ENCODE measurements at places on chromosomes 3 and 15.
A peak's percentile ranks its signal among the peaks of the same experiment; 100 is the strongest.

DNA sequence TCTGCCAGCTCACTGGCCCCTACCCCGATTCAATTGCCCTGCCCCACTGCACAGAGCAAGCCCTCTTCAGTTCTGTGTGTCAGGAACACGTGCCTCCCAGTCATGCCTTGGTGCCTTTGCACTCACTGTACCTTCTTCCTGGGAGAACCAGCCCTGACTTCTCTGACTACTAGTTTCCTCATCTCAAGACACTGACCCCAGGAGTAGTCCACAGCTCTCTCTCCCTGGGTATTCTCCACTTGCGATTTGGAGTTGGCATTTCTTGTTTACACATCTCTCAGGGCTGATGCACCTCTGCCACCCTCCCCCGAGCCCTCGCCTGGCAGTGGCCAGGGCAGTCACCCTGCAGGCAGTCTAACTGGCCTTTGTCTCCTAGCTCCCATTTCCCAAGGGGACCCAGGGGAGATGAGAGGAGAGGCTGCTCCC is 5.7 kb downstream of the CISH start:
- no peak for DNase-seq

DNA sequence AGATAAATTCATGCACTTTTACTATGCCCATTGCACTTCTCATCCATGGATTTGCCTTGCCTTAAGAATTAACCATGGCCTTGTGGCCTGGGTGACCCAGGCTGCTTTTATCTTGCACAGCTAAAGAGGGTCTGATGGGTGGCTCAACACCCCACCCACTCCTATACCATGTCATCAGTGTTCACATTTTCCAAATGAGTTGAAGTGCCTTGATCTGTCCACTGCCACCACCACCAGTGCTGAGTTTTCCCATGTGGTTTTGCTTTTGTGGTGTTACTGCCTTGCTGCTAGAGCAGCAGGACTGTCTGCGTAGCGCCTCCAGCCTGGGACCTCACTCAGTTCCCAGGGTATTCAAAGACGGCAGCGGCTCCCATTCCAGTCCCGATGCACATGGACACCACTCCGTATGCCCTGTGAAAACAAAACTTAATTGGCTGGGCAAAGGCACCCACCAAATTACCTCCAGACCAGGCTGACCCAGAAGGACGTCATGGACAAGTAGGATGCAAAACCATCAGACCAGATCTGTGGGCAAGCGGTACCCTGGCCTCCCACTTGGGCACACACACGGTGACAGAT is 14.1 kb downstream of the ACAA1 start:
- DNase-seq, result no peak

- peak; percentile 73 for DNase-seq
Measured at GRCh38 chr3:143644370-143645089, 203.7 kb downstream of the SLC9A9 start.

- DNase-seq, result no peak
Measured at GRCh38 chr3:73491287-73491662, 133.5 kb downstream of the PDZRN3 start.

DNA sequence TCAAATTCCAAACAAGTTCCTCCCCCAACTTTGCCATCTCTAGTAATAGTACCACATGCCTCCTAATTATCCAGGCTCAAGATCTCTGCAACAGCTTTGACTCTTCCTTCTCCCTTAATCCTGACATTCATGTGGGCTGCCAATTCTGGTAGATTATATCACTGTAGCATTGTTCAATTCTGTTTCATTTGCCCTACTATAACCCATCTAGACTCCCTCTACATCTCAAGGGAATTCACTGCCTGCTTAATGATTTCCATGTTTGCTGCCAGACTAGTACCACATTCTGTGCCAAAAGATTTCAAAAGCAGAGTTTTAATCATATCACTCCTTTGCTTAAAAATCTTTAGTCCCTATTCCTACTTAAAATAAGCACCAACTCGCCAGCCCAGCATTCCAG is 34.6 kb upstream of the PPIB start:
- no peak for DNase-seq

- DNase-seq, result no peak
Measured at GRCh38 chr15:95138604-95139270, 907.4 kb downstream of the MCTP2 start.

All from ELF-1 (cell line).